ENCODE measurements at places on chromosomes 16 and 17. TPM values are rescaled to one million over a fixed set of nuclear protein-coding genes. Genes with fewer than 3 reads are reported as not detected.

Gene ODAD4
- total RNA-seq, result 1.3 TPM

Gene C1QTNF1
- 45.2 TPM for total RNA-seq

Gene WNT9B
- total RNA-seq, result not detected

- DNase-seq, result no peak
Measured at GRCh38 chr16:4182581-4183236, 59.2 kb downstream of the SRL start.
